Stimulated activated CD8-positive, alpha-beta memory T cell treated with anti-CD3 and anti-CD28 coated beads, Interleukin-4, amount 100 ng/mL, for 24 hours (primary cell): ENCODE measurements at places on chromosomes 4 and X.

- no peak for DNase-seq
Observed at GRCh38 chr4:122584519-122584918, 36.3 kb downstream of the IL21 start.

- no peak for DNase-seq
Observed at GRCh38 chr4:107314156-107314555, 278.0 kb upstream of the DKK2 start.

DNA sequence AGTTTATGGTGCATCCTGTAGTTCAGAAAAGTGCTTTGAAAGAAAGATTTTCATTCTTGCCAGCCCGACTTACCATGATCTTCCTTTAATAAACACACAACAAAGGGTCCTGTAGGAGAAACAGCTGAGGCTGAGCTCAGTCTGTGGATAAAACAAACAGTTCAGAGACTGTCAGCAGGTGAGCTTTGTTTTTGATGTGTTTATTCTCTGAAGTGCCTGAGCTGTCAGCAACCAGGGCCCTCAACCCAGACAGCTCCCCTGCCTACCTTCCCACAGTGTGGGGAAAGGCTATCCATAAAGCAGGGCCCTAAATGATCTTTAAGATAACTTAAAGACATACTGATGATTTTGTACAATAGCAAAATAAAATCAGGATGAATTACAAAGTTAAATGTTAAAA, 459.2 kb upstream of the GALNT7 start:
- no peak for DNase-seq

DNA sequence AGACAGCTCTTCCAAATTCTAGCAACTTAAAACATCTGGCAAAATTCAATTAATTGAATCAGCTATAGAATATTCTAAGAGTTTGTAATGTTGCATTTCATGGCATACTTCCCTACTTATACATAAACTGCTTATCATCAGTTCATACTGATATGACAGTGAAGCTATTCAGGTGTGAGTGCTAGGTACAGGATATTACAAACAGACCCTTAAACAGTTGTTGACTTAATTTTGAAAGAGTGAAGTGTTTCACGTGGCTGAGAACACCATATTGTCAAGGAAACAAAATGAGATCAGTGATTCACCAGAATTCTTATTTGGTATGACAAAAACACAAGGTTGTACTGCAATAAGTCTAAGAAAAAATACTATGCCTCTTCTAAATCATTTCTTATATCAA, 27.4 kb downstream of the CENPU start:
- DNase-seq, result no peak

DNA sequence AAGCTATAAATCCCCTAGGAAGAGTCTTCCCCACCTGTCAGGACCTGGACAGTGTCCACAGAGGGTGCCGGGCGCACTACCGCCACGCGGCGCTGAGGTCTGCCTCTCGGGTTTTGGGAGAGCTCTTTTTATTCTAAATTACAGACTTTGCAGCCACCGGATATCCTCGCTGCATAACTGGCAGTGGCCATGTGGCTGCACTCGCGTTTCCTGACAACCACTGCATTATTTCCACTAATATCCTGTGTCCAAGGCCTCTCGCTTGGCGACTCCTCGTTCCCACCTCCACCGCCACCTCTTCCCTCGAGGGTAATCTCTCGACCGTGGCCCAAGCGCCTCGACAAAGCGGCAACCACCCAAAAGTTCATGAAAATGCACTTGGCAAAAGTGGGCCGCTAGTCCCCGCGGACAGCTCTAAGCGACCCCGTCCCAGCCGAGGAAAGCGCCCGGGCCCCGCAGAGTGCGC, 512 bp upstream of the TMEM131L start:
- no peak for DNase-seq

GRCh38 chrX:17525762-17526555, 151.0 kb downstream of the NHS start:
- DNase-seq, result no peak

GRCh38 chr4:5940470-5941203, 47.8 kb upstream of the CRMP1 start:
- DNase-seq, result no peak

- DNase-seq, result no peak
Observed at GRCh38 chrX:10173331-10173900, 16.6 kb downstream of the CLCN4 start.

DNA sequence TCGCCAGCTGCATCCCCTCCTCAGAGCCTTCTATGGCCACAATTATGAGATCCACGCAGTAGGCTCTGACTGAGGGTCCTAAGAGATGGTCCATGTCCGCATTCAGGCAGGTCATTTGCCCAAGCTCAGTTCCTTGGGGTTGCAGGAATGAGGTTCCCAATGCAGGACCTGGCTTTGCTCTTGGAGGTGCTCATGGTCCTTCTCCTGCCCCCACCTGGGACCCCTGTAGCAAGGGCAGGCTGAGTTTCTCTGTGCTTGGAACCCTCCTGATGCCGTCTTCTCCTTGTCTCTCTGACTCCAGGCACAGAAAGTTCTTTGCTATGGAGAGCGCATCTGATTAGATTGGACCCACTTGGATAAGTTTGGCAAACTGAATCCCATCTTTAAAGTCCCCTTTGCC, 16.5 kb upstream of the SHOX start:
- no peak for DNase-seq
